ENCODE measurements at places on chromosomes 5 and 9. TPM values are rescaled to one million over a fixed set of nuclear protein-coding genes. Genes with fewer than 3 reads are reported as not detected.

SPATA31A3 gene
- not detected for total RNA-seq

MPDZ gene
- total RNA-seq = 31.5 TPM

ARHGEF28 gene
- total RNA-seq = 15.9 TPM

LCN12 gene
- total RNA-seq = 0.07 TPM

FOXD4L4 gene
- not detected for total RNA-seq

KLF9 gene
- total RNA-seq = 1.1 TPM

SOX30 gene
- total RNA-seq = not detected

PCDHGA4 gene
- 1.4 TPM for total RNA-seq

PDE4D gene
- total RNA-seq = 14.9 TPM

BARHL1 gene
- not detected for total RNA-seq

SPATA31C1 gene
- not detected for total RNA-seq

FAM169A gene
- 33.0 TPM for total RNA-seq

HAVCR1 gene
- total RNA-seq = not detected

GABBR2 gene
- 0.69 TPM for total RNA-seq

SPATA31E1 gene
- total RNA-seq = not detected

LECT2 gene
- total RNA-seq = not detected

CORO2A gene
- total RNA-seq = 12.5 TPM

SV2C gene
- total RNA-seq = not detected

B4GALT7 gene
- 29.5 TPM for total RNA-seq

ANKRD55 gene
- total RNA-seq = not detected

FIBCD1 gene
- 1.6 TPM for total RNA-seq

All from A172 (cell line).